KG1 (cell line): ENCODE measurements at places on chromosomes 2 and 18.

DNA sequence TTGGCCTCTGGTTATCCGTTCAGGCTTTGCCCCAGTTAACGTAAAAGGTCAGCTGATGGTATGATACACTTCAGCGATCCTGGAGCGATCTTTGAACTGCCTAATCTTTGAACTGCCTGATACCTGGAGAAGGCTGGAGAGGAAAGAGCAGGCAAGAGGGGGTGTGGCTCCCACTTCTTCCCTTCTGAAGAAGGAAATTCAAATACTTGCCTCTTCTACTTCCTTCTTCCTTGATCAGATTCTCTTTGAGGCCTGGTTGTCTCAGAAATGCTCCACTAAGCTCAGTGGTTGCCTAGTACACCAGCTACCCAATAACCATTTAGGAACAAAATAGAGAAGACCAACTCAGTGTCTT, 619 bp downstream of the GALM start:
- DNase-seq, result no peak

DNA sequence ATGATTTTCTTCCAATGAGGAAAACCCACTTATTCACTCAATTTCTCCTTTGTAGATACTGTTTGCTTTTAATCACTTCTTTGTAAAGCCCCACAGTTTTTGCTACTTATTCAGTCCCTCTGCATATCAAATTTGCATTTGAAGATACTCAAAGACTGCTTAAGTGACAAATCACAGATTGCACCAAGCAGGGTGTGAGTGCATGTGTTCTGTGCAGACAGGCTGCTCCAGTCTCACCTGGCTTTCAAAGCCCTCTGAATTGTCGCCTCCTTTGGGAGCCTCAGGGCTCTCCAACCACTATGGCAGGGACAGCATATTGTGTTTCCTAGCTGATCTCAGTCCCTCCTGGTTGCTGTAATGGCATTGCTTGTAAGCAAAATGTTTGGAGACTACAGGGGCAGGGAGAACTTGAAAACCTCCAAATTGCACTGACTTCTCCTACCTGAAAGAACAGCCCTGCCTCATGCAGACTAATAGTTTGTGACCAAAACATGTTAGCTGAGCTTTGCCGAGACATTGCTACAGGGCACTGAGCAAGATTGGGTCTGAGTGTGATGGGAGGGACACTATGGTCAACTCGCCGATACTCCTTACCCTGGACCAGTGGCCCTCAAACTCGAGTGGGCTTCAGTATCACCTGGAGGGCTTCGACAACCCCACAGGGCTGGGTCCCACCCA, 96.8 kb downstream of the POLE4 start:
- no peak for DNase-seq

DNA sequence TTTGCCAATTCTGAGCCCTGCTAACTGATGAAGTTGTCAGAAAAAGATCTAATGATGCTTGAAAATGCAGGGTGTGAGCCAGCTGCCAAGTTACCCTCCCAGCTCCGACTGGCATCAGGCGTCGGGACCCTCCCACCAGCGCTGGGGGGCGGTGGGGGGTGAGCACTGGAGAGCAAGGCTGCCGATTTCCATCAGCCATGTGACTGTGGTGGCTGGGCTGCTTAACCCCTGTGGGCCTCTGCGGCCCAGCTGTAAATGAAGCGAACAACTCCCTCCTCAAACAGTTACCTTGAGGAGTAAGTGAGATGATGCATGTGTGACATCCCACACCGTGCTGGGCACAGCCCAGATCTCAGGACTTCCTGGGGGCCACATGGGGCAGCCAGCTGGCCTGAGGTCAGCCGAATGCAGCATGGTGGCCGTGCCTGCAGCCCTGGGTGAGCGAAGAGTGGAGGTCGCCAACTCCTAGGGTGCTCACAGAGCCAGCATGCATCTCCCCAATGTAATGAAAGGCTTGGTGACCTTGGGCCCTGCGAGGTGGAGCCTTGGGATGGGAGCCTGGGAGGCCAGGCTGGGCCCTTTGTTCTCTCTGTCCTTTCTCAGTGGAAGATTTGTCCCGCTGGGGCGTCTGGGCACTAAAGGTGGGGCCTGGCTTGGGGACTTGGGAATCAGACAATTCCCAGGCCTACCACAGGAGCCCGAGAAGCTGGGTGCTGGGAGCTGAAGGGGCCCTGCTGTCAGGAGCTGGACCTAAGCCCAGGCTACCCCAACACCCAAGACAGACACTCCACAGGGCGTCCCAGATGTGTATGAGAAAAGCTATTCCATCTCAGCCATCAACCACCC, 25.1 kb downstream of the CIB4 start:
- no peak for DNase-seq

DNA sequence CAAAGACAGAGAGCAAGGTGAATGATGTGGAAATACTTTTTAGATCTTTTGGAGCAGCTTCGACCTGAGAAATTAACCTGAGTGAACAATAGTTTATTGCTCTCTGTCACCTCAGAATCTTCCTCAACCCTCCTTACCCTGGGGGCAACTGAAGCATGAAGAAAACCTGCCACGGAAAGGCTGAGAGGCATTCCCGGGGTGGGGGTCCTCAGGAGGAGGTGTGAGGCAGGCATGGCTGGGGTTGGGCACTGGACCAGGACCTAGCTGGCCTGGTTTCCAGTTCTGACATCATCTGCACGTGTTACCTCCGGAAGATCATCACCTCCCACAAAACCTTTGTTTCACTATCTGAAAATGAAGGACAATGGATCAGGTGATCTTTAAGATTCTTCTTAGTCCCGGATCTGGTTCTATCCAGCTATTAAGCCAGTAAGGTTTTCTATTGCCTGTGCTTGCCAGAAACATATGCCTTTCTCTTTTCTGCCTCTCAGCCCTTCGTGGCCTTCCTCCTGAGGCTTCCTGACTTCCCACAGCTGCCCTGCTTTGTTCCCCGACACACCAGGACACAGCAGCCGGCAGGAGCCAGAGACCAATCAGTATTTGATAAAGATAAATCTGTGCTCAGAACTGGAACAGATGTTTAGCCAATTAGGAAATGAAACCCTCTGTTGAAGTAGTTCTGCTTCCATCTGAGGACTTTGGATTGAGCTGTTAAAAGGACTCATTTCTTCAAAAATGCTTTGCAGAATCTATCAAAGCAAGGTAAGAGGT, 232.5 kb downstream of the TDRD15 start:
- no peak for DNase-seq

- no peak for DNase-seq
These were observed 119.0 kb upstream of the FN1 start for GRCh38 chr2:215554689-215555498.

DNA sequence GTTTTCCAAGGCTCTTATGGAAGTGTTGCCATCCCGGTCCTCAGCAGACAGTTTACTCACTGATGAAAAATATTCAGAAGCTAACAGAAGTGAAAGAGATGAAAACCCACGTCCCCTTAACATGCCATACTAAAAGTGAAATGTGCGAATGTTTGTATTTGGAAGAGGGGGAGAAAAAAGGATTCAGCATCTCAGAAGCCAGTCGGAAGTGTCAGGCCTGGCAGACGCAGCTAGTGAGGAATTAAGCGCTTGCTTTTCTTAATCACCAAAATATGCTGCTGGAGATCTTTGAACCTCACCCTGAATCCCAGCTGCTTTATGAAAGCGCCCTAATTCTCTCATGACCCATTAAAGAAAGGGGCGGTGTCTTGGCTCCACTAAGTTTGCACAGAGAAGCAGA, 653.7 kb downstream of the DCDC2C start:
- no peak for DNase-seq

GRCh38 chr2:102253140-102253752, 58.1 kb upstream of the IL1RL1 start:
- DNase-seq, result no peak

DNA sequence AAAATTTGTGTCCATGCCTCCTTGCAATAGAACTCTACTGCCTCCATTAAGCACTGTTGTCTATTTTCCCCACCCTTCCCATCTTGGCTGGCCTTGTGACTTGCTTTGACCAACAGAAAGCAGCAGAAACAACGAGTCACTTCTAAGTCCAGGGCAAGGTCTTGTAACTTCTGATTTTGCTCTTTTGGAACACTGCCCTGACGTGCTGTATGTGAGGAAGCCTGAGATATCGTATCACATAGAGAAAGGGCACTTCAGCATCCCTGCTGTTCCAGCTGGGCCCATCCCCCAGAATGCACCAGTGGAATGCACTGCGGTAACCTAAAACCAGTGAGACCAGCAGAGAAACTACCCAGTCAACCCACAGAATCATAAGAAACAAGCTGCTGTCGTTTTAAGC, 28.1 kb downstream of the NCKAP1 start:
- no peak for DNase-seq

GRCh38 chr2:41924709-41925408, 123.0 kb upstream of the PKDCC start:
- DNase-seq, result no peak

- no peak for DNase-seq
These were observed 9.5 kb downstream of the HJURP start for GRCh38 chr2:233844836-233845235.

- DNase-seq, result no peak
These were observed 42.8 kb downstream of the ATOH8 start for GRCh38 chr2:85796341-85797262.

DNA sequence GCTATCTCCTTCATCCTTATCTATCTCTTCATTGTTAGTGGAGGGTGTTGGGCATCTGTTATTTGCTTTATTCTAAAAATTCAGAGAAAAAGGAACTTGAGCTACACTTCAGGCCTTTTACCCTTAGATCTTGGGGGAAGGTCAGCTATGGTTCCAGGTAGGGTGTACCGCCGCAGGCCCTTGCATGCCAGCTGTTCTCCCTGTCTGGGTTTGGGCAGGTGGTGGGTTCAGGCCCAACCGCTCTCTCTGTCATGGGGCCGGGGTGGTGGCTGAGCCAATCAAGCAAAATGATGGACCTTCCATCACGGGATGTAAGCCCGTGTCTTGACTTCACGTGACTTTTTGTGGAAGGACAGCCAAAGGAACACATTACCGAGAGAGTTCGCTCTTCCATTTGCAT, 231.1 kb downstream of the LDLRAD4 start:
- DNase-seq, result no peak

GRCh38 chr2:240742602-240743095, 51.0 kb downstream of the AQP12A start:
- DNase-seq, result no peak

GRCh38 chr2:134792186-134792585, 46.2 kb upstream of the ACMSD start:
- no peak for DNase-seq

DNA sequence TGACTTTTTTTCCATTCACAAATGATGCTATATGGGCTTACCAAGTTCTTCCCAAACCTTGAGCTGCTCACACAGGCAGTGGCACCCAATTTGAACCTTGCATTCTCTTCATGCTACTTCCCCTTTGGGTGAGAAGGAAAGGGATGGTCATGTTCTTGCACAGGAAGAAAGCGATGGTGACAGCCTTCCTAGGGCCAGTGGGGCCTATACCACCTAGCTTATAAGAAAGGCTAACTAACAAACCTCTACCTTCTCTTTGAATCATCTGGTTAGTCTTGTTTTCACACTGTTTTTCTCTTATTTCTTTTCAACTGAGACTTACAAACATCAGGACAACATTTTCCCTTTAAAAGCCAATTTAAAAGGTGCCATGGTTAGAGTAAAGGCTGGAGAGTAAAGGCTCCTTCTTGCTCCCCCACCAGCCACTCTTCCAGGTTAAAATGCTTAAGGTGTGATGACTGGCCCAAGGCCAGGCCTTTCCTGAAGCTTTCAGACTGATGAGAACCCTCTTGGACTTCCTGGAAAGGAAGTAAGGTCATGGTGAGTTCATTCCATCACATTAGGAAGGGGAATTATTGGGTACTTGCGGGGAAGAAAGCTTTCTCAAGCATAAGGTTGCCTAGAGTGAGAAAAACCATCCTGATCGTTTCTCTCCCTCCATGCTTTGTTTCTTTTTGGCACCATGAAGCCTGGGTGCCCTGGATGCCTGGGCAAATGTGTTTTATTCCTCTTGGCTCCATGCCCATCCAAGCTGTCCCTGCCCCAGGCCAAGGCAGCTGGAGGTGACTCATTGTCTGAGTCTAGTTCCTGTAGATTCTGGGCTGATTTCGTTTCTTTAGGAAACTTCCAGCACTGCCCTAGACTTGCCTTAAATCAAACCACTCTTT, 41.4 kb upstream of the ITGB6 start:
- no peak for DNase-seq

DNA sequence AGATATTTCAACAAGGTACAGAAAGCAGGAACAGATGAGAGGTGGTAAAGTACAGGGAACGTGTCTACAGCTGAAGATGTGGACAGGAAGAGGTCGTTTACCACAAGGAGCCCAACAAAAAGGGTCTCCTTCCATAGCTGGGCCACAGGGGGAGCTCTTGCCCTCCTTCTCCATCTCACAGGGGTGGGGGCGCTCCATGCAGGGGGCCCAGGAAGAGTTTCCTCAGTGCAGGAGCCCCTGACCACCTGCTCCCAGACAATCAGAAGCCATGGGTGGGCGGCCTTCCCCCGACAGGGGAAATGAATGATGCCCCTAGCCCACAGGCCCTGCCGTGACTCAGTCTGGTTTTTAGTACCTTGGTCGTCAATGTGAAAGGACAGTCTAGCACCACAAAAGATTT, 163.6 kb upstream of the ZNF516 start:
- DNase-seq, result peak; percentile 28

DNA sequence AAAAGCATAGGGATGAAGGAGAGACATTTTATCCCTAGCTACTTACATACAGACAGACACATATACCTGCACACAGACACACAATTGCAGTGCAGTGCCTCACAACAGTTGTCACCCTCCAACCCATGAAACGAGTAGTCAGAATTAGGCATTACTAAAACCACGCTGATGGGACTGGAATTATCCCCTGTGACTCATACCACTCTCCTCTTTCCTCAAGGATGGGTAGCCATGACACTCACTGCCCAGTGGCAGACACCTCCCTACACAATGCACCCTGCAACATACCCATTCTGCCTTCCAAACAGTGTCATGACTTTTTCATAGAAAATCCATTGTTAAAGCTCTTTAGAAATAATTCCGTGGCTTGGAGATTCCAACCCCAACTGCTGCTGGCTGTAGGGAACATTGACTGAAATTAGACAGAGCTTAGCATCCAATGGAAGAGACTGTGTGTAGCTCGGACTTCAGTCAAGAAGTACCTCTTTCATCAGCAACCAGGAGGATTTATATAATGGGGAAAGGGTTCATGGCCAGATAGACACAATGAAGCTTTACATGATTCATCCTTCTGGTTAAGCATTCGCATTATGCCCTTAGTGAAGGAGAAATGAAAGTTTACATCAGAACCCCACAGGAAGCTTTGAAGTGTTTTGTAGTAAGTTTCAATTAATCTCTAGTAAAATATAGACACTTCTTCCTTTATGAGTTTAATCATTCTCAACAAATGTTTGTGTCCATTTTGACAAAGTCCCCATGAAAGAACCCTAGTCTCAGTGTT, 155.2 kb downstream of the FBXO15 start:
- DNase-seq, result no peak

GRCh38 chr2:109129921-109130722, 1.1 kb downstream of the SH3RF3 start:
- no peak for DNase-seq
